ENCODE measurements at places on chromosomes 7 and 10.

DNA sequence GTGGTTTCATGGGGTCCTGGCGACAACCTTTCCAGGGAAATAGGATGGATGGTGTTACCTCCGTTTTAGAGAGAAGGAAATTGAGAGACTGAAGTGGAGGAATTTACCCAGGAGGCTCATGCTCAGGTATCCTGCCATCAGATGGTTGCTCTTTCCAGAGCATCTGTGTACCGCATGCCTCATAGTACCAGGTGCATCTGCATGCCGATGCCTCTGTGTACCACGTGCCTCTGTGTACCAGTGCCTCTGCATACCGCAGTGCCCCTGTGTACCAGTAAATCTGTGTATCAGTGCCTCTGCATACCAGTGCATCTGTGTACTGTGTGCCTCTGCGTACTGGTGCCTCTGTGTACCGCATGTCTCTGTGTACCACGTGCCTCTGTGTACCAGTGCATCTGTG is 3.2 kb downstream of the VWA2 start:
- DNase-seq, result no peak

- no peak for DNase-seq
Measured at GRCh38 chr7:125927556-125927955, 997.9 kb upstream of the POT1 start.

GRCh38 chr10:131073469-131074035 is 238.0 kb downstream of the TCERG1L start:
- no peak for DNase-seq

- no peak for DNase-seq
Measured at GRCh38 chr7:73437621-73438416, 4.2 kb downstream of the FZD9 start.

GRCh38 chr7:82760831-82761230 is 317.3 kb upstream of the CACNA2D1 start:
- DNase-seq, result no peak

DNA sequence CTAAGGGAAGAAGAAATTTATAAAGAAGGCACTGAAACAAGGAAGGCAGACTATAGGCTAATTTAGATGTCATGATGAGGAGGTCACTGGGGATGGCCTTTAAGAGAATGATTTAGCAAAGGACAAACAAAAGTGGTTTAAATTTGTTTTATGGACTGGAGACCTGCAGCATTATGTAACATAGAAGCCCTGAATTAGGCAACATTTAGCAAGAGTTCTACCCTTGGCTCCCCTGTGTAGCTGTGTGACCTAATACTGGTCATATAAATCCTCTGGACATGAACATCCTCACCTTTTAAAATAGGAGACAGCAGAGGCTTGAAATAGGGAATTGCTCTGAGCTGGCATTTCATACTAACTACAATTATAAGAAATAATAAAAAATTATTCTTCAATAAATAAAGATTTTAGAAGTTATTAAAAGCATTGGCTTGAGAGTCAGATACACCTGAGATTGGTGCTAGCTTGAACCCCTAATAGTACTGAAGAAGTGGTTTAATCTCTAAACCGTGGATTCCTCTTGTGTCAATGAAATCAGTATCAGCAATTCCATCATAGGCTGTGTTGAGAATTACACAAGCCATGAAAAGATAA is 48.9 kb downstream of the RNLS start:
- no peak for DNase-seq

DNA sequence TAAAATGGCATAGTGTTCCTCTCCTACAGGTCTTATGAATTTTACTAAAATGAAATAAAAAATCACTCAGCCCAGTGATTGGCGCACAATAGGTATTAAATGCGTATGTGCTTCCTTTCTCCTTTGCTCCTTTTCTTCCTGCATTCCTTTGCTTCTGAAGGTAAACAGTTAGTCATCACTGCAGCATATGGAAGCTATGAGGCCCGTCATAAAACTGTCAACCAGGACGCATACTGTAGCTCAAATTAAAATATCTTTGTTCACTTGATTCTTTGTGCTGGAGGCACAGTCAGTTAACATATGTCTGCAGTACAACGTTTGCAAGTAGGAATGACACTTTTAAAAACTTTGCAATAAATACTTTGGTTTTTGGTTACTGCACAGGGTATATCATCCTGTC is 374.7 kb downstream of the TCERG1L start:
- DNase-seq, result no peak

DNA sequence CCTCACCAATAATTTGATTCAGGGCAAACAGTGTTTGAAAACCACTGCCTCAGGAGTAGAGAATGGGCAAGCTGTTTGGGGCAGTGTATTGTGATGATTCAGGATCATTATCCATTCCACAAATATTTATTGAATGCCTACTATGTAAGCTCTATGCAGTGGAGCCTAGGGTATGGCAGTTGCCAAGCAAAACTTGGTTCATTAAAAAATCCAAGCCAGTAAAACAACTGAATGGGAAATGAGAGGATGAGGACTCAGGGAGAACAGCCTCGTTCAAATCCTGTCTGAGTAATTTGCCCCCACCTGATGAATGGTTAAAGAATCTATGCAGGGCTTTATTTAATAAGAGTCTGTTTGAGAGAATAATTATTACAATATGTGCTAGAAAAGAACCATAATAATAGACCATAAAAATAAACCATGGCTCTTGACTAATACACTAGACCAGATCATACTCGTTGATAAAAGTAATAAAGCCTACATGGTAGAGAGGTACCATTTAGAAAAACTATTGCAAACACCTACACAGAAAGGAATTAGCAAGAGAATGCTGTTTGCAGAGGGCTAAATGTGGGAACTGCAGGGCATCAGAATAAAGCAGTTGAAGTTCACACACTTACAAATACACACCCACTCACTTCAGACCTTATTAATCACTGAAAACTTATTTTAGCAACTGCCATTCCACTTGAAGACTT is 71.7 kb downstream of the CREB5 start:
- DNase-seq, result no peak

GRCh38 chr7:127380479-127380878 is 12.0 kb downstream of the ZNF800 start:
- no peak for DNase-seq

Data from stimulated activated CD4-positive, alpha-beta T cell treated with anti-CD3 and anti-CD28 coated beads, TNF-alpha, amount 100 ng/mL, for 4 hours (primary cell).